ENCODE measurements at places on chromosomes 12 and 14.

GRCh38 chr14:105059035-105059924 is 6.0 kb downstream of the GPR132 start:
- no peak for DNase-seq

GRCh38 chr14:92652413-92653151 is 95.8 kb downstream of the LGMN start:
- no peak for DNase-seq

- peak; percentile 54 for DNase-seq
Measured at GRCh38 chr14:57486767-57487379, 6.8 kb downstream of the CCDC198 start.

DNA sequence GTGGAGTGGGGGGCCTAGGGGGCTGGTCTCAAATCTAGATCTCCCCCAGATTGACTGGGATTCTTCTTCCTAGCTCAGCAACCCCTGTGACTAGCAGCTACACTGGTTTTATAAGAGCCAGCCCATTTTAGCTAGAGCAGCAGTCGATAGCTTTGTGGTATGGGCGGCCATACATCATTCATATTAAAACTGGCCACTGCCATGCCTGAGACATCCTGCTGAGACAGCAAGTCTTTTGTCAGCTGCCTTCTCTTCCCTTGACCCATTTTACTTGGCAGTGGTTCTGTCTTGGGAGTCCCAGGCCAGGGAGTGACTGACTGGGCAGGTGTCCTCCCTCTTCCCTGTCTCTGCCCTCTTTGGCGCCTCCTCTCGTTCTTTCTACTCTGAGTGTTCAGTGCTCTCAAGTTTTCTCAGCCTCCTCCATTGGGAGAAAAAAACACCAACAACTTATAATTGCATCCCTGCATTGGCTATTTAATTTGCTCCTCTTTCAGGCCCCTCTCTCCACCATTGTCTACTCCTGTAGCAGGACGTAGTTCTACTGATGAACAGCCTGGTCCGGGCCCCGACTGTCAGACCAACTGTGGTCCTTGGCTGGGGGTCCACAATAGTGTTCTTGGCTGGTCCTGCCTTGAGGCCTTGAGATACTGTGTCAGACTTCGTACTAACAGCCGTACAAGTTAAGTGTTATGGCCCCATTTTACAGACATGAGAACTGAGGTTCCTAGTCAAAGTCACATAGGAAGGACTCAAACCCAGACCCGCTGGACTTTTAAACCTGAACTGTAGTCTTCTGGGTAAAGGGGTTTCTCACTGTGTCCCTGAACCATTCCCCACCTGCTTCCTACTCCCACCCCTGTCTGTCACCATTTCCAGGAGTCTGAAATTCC is 18.3 kb upstream of the JDP2 start:
- DNase-seq: no peak

DNA sequence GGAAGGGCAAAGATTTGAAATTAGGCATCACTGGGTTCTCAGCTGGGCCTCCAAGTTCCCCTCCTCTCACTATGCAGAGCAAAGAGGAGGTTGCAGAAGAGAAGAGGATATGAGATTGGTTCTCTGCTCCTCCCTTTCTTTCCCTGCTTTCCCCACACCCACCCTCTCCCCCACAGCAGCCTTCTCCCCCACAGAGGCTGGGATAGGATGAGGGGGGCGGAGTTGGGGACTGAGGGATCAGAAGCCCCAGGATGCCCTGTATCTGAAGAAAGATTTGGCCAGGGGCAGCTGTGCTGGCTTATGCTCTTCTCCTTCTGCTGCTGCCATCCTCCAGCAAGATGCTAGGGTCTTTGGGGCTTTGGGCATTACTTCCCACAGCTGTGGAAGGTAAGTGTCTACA is at the start of gene AMHR2:
TSS of gene AMHR2 (plus strand) at position 259 of the 400 bp plus-strand sequence. CDS start at position 339, 80 bp downstream.
- DNase-seq: no peak

GRCh38 chr12:21580748-21581516 is 23.7 kb downstream of the GYS2 start:
- no peak for DNase-seq

DNA sequence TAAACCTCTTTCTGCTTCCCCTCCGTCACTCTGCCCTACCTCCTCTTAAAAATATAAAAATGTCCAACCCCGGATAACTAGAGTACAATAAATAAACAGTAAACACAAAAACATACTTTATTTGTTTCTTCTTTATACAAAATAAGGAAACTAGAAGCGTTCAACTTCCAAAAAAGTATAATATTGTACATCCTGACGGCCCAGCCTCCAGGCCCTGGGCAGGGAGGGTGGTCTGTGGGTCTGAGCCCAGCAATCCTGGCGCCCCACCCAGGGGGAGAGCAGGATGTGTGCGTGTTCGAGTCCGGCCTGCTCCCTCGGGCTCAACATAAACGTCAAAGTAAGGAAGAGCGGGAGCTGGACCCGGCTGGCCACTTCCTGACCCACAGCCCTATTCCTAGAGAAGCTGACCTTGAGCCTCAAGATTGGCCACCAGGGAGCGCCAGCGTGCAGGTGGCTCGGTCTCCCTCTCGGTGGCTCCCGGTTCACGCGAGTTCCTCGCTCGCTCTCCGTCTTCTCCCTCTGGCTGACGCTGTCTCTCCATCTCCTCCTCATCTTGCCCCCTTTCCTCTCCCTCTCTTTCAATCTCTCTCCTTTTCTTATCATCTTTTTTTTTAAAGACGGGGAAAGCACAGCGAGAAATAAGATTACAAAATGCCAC is 9.4 kb downstream of the LHX5 start:
- DNase-seq: peak; percentile 70

- no peak for DNase-seq
Measured at GRCh38 chr12:78118036-78118435, 287.3 kb downstream of the NAV3 start.

DNA sequence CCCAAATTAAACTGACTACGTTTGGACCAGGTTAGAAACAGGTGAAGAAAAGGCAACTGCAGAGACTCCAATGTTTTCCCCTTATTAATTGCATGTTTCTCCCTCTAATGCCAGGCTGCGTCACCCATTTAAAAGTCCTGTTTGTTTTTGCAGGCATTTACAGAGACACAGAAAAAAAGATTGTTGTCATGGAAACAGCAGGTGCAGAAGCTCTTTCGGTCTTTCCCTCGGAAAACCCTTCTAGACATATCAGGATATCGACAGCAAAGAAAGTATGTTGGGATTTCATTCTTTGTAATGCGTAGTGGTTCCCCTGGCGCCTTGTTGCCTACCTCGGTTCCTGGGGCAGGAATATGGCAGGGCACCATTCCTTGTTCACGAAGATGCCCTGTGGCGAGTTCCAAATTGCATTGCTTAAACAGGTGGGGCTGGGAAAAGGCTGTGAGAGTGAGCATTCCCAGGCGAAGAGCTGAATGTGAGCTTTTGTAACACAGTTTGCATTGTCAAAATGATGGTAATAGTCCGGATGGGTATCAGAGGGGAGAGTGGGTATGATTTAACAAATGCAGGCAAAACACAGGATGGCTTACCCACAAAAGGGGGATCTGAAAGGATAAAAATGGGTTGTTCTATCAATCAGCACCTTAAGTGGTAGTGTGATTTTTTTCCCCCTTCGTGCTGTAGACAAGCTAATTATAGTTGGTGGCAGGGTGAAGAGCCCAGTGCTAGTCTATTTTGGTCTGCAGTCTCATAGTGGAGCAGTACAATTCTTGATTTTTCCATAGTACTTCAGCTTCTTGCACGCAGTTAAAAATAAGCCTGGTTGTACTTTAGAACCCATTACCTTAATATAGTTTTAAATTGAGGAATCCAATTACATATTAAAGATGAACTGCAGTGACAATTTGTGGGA is 132.4 kb downstream of the GCH1 start:
- DNase-seq: peak; percentile 80

GRCh38 chr12:77189458-77189857 is 124.1 kb upstream of the E2F7 start:
- no peak for DNase-seq

DNA sequence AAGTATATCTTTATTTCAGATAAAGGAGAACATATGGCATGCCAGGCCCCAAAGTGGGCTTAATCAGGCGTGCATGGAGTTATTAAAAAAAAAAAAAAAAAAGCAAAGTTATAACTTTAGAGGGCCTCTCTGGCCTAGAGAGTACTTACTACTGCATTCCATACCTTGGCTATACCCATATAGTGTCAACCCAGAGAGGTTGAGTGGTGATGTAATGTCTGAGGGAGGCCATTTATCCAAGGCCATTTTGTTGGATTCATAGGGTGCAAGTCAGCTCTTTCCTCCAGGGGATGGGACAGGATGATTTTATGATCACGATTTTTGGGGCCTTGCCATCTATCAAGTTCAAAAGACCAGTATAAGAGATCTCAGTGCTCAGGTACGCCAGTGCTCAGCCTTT is 66.4 kb downstream of the DCAF5 start:
- DNase-seq: no peak

GRCh38 chr14:47044841-47045240 is 393.3 kb upstream of the RPL10L start:
- DNase-seq: peak; percentile 29

DNA sequence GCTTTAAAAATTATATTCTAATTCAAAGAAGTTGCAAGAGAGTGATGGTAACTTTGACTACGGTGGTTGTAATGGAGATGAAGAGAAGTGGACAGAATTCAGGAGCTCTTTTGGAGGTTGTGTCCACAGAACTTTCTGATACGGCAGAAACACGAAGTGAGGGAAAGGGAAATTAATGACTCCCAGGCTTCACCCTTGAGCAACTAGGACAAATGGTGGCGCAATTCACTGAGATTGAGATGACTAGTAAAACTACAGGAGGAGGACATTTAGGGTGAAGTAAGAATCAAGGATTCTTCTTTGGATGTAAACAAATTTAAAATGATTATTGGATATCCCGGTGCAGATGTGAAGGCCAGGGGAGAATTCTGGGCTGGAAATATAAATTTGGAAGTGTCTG is 212.6 kb downstream of the PTPRO start:
- no peak for DNase-seq

GRCh38 chr14:52798826-52799225 is 7.4 kb upstream of the GNPNAT1 start:
- no peak for DNase-seq

DNA sequence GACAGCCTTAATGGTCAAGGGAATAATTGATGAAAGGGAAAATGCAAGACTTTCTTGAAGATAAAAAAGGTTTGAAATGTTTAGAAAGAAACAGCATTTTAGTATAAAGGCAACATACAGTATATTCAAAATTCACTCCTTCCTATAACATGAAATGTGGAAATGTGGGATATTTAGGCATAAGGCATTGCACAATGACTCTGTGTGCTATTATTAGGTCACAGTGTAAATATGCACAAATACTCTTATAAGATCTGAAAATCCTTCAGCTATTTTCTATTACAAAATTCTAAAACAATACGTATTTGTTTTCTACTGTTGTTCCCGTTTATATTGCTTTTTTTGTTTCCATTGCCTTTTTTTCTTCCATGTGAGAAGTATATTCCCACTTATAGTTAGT is 127.7 kb downstream of the SLC16A7 start:
- no peak for DNase-seq

- no peak for DNase-seq
Measured at GRCh38 chr12:87074781-87075180, 818.6 kb upstream of the MGAT4C start.

- peak; percentile 32 for DNase-seq
Measured at GRCh38 chr14:31834616-31835015, 242.5 kb upstream of the ARHGAP5 start.

DNA sequence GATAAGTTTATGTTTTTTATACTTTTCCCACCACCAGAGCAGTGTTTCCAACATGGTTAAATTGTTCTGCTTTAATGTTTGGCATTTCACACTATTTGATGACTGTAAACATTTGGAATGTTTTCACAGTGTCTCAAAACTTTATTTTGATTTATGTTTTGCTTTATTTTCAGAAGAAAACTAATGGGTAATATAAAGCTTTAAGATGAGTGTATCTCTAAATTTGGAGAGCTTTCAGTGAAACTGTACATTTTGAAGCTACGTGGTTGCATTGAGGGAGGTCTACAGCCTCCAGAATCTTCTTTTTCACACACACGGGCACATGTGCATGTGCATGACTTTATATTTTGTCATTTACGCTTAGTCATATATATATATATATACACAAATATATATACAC is 10.7 kb downstream of the BICD1 start:
- no peak for DNase-seq

DNA sequence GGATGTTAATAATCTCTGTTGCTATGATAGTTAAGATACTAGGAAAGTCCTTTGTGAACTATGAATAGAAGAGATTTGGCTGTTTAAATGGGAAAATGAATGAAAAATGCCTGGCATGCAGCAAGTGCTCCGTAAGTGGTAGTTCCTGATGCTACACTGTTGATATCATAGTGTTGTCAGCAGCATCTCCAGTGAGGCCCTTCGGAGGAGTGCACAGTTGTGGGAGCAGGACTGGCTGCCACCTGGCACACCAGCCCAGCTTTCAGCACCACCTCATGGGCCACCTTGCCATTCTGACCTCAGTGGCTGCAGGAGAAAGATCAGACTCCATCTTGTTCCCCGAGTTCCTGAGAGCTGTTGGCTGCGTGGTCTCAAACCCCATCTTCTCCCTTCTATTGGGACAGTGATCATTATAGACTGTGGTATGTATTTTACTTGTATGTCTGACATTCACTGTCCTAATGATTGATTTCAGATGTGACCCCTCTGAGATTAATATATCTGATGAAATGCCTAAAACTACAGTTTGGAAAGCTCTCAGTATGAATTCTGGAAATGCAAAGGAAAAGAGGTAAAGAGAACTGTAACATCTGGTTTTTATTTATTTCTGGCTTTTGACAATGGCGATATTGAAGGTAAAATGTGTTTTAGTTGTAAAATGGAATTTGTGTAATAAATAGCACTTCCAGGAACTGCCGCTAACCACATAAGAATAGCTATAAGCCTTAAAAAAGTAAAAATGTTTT is 80.9 kb downstream of the SLC4A8 start:
- no peak for DNase-seq

- DNase-seq: no peak
Measured at GRCh38 chr12:59444932-59445331, 150.9 kb upstream of the SLC16A7 start.

GRCh38 chr14:77638771-77639171 is 22.3 kb upstream of the SPTLC2 start:
- no peak for DNase-seq

GRCh38 chr12:6626654-6627283 is 9.0 kb downstream of the LPAR5 start:
- DNase-seq: no peak

DNA sequence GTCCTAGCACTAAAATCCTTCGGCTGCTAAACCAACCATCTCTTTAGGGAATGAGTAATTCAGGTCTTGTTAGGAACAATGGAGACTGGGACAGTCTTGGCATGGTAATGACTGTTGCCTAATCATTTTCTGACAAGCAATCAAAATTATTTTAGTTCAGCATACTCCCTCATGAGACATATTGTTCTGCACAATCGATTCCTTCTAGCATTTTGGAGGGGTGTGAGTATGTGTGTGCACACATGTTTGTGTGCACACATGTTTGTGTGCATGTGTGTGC is 2.1 kb upstream of the KRT1 start:
- DNase-seq: no peak

DNA sequence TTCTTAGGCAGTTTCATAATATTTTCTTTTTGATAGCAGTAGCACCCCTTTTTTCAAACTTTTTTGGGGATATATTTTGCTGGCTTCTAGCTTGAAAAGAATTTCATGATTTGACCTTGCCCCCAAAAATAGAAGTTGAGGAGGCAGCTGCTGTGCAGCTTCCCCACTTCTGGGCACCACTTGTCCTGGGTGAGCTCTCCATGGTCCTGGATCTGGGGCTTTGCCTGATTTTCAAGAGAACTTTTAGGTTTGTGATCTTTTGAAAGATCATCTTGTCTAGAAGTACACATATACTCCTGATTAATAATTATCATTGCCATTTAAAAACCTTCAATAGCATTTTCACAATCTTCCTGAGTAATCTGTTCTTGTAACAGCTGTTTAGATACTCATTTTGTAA is 271.6 kb downstream of the NPAS3 start:
- DNase-seq: no peak

GRCh38 chr12:1666215-1666614 is 24.7 kb upstream of the ADIPOR2 start:
- no peak for DNase-seq
